Glomerular endothelial cell (primary cell): ENCODE measurements at places on chromosomes 3 and 15.

DNA sequence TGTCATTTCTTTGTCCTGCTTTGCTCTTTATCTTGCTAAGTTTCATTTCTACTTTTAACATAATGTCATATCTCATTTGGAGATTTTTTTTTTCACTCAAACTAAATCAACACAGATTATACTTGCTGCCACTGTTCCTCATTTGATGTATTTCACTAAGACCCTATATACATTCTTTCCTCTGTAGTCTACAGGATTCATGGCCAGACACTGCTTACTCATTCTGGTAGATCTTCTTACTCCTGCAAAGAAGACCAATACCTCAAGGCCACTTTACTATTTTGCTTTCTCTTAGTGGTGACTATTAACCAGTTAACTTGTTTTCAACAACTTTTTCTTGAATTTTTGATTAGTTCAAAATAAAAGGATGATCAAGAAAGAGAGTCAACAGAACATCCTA, 26.6 kb downstream of the SLC24A5 start:
- DNase-seq: no peak

DNA sequence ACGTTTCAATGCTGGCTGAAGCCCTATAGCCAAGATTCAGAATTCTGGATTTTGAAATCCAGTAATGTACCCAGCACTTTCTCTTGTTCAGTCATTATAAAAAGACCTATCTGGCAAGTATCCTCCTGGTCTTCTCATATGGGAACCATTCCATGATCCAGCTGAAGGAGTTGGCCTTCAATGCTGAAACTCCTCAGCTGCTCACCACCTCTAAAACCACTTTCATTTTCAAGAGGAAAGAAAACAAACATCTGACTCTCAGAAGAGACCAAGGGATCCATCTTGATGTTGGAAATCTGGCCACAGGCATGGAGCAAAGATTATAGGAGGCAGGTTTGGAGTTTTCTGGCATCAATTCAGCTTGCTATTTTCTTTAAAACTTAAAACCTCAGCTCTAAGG, 235.4 kb downstream of the FMN1 start:
- no peak for DNase-seq

- no peak for DNase-seq
Observed at GRCh38 chr15:100031665-100032357, 298.6 kb upstream of the LYSMD4 start.

GRCh38 chr3:48241796-48242455, 1.0 kb downstream of the ZNF589 start:
- no peak for DNase-seq
